ENCODE measurements at places on chromosomes 6 and 20.
A peak's percentile ranks its signal among the peaks of the same experiment; 100 is the strongest.

DNA sequence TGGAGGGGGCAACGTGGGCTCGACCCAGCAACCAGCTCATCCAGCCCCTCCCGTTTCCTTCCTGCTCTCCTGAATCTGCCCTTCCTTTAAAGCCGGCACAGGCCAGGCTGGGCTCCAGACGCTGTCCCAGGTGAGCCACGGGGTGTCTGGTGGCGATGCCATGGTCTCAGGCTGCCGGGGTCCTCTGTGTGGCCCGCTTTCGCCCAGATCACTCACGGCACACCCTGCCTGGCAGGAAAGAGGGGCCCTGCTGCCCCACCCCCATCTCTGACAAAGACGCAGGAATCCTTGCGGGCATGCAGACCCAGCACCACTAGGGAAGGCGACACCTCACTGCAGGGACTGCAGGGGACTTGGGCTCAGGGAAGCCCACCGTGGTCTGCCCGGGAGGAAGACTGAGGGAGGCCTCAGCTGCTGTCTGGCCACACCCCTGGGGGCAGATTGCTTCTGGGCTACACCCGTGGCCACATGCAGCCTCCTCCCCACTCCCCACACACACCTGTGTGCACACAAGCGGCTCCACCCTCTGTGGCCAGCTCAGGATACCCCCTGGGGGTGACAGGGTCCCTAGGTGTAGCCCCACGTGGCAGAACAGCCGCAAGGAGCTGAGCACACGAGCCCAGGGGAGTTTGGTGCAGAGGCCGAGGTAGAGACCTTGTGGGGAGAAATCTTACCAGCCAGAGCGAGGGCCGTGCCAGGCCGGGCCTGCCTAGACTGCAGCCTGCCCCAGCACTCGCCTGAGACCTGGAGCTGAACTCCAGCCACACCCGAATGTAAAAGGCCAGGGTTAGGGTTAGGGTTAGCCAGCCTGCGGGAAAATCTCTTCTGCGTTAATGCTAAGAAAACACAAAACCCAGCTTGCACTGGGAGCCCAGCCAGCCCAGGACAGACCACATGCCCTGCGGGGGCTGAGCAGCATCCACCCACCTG, 104.6 kb downstream of the DLL1 start:
- no peak for DNase-seq

GRCh38 chr6:97019315-97019714, 94.8 kb downstream of the KLHL32 start:
- no peak for DNase-seq

DNA sequence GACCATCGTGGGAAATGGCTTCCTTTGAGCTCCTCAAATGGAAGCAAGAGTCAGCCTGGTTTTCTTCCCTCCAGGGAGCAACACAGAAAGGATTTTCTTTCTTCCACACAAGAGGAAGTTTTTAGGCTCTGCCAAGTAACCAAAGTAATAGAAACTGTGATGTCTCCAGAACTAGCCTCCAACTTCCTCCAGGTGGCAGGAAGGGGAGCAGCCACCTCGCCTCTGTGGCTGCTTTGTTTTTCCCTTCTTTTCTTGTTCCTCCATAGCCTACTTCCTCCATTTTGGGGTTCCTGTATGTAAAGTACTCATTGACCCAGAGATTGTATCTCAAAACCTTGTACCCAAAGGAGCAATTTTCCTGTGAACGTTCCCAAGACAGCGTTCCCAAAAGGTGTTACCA, 32.7 kb upstream of the CCR6 start:
- no peak for DNase-seq

DNA sequence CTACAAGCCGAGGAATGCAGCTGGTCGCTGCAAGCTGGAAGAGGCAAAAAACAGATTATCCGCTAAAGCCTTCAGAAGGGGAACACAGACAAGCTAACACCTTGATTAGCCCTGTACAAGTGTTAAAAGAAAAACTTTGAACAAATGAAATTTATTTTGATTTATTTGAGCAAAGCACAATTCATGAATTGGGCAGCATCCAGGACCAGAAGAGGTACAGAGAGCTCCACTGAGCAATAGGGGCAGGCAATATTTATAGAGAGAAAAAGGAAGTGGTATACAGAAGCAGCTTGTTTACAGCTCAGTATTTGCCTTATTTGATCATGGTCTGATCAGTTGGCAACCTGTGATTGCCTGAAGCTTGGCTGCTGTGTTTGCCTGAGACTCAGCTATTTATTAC, 17.6 kb downstream of the HLA-DOB start:
- no peak for DNase-seq

- DNase-seq, result no peak
Measured at GRCh38 chr20:51810155-51811041, 8.1 kb upstream of the SALL4 start.

GRCh38 chr6:74606582-74607071, 599.2 kb downstream of the COL12A1 start:
- DNase-seq, result no peak

- DNase-seq, result no peak
Measured at GRCh38 chr6:7639427-7639826, 49.4 kb downstream of the SNRNP48 start.

GRCh38 chr6:128161839-128162238, 261.0 kb upstream of the THEMIS start:
- no peak for DNase-seq

GRCh38 chr20:44522841-44523240, 971 bp upstream of the SERINC3 start:
- no peak for DNase-seq

- DNase-seq, result no peak
Measured at GRCh38 chr20:31806564-31807355, 12.4 kb upstream of the MYLK2 start.

DNA sequence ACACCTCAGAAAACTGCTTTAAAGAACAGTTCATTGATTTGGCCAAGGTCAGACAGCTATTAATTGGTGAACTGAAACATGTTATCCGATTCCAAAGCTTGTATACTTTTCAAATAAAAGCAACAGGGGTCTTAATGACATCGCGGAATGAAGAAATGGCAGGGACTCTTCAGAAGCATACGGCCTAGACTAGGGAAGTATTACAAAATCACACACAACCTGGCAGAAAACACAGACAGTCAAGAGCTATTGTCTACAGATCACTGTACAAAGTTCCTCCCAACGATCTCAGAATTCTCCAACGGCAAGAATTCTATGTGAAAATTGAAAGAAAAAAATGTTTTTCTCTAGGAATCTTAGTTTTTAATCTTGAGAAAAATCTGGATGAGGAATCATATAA, 105.5 kb downstream of the PTPRK start:
- no peak for DNase-seq

DNA sequence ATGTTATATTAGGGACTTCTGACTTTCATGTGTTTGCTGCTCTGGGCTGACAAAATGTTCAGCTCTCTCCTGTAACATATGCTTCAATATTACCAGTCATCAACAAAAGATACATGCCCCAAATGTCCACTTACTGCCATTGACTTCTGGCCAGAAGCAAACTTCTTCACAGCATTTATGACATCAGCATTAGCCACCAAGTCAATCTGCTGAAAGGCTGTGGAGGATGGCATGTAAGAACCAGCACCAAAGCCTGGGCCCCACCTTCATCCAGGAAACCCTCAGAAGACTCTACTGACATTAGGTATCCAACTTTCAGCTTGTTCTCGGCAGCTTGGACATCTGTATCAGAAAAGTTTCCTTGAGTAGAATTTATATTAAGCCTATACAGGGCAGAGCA, 595.5 kb downstream of the COL12A1 start:
- no peak for DNase-seq

GRCh38 chr6:57316581-57317059, 810 bp upstream of the PRIM2 start:
- DNase-seq, result peak; percentile 85

DNA sequence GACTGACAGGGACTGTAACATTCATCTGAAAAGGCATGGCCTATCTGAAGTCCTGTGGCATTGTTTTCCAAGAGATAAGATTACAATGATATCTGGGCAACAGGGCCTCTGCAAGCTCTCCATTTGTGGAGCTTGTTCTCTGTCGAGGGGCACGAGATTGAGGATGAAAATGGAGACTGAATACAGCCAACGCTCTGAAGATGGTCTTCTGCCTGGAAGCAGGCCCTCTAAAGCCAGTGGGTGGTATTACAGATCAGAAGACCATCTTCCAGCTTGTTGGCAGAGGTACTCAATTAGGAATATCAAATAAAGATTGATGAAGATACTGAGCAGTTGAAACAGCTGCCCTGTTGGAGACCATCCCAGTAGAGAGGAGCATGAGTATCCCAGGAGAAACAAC, 288.2 kb downstream of the CENPW start:
- no peak for DNase-seq

- DNase-seq, result no peak
Measured at GRCh38 chr6:151018046-151018445, 152.5 kb downstream of the MTHFD1L start.

DNA sequence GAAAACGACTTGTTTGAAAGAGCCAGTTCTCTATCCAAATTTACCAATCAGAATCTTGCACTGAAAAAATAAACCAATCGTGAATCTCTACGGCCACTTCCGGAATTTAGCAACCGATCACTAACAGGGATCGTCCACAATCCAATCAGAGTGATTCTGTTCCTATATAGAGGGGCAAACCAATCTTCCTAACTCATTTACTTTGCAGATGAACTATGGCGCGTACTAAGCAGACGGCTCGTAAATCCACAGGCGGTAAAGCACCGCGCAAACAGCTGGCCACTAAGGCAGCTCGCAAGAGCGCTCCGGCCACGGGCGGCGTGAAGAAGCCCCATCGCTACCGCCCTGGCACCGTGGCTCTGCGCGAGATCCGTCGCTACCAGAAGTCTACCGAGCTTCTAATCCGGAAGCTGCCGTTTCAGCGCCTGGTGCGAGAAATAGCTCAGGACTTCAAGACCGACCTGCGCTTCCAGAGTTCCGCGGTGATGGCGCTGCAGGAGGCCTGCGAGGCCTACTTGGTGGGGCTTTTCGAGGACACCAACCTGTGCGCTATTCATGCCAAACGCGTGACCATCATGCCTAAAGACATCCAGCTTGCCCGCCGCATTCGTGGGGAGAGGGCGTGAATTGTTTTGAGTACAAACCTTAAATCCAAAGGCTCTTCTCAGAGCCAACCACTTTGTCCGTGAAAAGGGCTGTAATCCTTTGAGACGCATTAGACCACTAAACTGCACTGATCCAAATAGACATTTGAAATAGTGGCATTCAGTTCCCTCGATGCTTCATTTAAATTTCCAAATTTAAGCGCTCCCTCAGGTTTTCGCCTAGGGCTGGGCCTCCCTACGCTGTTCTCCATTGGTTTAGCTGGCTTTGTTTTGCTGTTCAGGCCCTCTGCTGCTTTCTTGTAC, 138.0 kb downstream of the HFE start:
- DNase-seq, result no peak

- DNase-seq, result peak; percentile 79
Measured at GRCh38 chr20:63519668-63520503, 679 bp upstream of the PPDPF start.

GRCh38 chr6:134123666-134124208, 71.3 kb upstream of the SLC2A12 start:
- peak; percentile 35 for DNase-seq

DNA sequence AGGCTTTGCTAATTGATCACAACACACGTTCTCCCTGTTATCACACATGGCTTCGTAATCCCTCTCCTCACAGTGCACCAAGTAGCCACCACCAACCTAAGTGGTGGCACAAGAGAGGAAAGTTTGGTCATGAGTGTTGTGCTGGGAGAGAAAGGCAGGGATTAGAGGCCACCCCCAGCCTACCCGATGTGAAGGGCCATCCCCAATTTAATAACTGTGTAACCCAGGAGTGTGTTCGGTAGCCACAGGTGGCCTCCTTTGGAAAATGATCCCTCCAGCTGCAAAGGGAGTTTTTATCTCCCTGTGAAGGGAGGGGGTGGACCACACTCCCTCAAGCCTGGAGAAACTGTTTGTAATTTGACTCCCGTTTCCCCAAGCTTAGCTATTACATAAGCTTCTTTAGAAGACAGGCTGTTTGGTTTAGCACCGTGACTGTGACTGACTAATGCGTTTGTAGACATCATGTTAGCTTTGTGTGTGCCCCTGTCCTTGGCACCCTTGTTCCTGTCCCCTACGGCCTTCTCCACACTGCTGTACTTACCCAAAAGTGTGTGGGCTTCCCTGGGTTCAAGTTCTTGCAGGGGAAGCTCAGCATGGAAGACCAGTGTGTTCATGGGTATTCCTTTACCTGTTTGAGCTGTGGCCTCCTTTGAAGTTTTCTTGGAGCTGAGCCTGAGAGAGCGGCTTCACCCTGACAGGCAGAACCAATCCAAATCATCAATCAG, 20.6 kb downstream of the PPP1R16B start:
- DNase-seq, result no peak

DNA sequence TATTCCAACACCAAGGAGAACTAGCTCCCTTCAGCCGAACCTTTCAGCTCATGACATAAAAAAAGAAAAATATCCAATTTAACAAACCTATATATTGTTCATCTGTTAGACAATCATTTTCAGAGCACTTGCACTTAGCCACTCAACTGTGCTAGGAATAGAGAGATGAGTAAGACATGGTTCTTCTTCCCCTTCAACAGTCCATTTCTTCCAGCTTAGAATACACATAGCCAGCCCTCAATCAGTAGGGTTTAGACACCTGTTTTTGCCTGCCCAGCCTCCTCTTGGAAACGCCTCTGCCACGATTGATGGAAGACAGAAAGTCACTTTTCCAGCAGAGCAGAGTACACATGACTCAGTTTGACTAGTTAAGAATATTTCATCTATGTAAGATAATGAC, 21.8 kb downstream of the ADNP start:
- DNase-seq, result no peak

DNA sequence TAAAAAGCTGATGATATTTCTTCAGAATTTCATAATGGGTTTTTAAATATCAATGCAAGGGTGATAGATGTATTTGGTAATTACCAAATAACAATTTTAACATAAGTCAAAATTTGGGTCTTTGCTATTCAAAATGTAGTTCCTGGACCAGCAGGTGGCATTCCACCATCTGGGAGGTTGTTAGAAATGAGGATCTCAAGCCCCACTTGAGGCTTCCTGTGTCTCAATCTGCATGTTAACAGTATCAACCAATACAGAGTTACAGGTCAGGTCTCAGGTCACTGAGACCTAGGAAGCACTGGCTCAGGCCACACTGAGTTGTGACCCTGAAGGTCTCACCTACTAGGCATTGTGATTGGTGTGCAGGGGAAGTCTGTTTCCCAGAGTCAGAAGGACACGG, 57.2 kb upstream of the MTRF1L start:
- no peak for DNase-seq

DNA sequence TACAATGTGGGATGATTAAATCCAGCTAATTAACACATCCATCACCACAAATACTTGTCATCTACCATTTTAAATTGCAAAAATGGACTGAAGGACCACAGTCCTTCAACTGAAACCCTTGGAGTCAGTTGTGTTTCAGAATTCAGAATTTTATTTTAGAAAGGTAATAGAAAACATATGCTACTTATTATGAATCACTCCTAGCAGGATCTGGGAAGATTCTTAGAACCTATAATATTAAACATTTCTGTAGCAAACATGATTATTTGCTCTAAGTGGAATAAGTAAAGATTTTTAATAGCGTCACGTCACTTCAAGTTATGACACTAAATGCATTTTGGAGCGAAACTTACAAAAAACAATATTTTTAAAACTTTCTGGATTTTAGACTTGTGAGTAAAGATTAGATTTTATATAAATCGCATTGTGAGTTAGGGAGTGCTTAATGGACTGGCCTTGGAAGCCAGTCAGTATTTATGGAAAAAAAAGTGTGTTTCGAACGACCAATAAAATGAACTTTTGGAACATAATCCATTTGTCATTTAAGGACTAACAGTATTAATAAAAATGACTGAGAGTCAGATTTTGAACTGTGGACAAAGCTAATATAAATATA, 71.8 kb upstream of the PHACTR2 start:
- DNase-seq, result no peak

All from CD4-positive, alpha-beta T cell treated with Interleukin-6 for 4 hours (primary cell).